ENCODE measurements at places on chromosomes 5 and 9.

- no peak for DNase-seq
Observed at GRCh38 chr9:138025417-138025816, 147.8 kb downstream of the CACNA1B start.

- DNase-seq = no peak
Observed at GRCh38 chr5:664343-664993, 28.7 kb downstream of the TPPP start.

- DNase-seq = no peak
Observed at GRCh38 chr5:133927300-133928180, 40.9 kb downstream of the C5orf15 start.

DNA sequence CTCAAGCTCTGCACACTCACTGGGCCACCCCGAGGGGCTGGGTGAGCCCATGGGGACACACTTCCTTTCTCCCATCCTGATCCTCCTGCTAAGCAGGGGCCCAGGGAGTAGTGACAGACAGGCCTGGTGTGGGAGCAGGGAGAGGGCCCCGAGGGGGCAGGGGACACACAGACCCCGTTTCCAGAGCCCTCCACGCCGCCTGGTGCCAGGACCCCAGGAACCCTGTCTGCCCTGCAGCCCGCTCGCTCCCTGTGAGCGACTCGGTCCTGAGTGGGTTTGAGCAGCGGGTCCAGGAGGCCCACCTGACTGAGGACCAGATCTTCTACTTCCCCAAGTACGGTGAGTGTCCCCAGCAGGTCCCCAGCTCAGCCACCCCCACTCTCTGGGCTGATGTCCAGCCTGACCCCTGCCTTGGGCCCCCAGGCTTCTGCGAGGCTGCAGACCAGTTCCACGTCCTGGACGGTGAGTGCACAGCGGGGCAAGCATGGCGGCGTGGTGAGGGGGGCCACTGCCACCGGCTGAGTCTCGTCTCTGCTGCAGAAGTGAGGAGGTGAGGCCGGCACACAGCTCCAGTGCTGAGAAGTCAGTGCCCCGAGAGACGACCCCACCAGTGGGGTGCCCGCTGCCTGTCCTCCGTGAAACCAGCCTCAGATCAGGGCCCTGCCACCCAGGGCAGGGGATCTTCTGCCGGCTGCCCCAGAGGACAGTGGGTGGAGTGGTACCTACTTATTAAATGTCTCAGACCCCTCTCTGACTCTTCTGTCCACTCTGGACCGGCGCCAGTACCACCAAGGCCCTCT, 1.4 kb downstream of the C8G start:
- DNase-seq = no peak

- no peak for DNase-seq
Observed at GRCh38 chr9:110095161-110095595, 112.8 kb downstream of the C9orf152 start.

DNA sequence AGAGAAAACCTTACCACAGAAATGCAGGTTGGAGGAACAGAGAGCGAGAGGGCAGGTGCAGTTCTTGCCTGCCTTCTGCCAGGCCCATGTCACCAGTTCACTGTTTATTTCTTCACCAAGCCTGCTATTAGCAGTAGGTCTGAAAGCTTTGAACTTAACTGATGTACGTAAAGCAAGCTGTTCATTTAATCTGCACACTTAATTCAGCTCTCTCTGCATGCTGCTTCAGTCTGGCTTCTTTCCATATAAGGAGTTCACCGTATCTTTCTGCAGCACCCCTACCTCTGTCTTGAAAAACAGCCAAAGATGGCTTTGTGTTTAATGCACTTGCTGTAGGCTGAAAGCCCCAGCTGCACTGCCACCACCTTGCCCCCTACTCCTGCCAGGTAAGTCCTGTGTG, 205.1 kb downstream of the RAB3C start:
- DNase-seq = no peak

DNA sequence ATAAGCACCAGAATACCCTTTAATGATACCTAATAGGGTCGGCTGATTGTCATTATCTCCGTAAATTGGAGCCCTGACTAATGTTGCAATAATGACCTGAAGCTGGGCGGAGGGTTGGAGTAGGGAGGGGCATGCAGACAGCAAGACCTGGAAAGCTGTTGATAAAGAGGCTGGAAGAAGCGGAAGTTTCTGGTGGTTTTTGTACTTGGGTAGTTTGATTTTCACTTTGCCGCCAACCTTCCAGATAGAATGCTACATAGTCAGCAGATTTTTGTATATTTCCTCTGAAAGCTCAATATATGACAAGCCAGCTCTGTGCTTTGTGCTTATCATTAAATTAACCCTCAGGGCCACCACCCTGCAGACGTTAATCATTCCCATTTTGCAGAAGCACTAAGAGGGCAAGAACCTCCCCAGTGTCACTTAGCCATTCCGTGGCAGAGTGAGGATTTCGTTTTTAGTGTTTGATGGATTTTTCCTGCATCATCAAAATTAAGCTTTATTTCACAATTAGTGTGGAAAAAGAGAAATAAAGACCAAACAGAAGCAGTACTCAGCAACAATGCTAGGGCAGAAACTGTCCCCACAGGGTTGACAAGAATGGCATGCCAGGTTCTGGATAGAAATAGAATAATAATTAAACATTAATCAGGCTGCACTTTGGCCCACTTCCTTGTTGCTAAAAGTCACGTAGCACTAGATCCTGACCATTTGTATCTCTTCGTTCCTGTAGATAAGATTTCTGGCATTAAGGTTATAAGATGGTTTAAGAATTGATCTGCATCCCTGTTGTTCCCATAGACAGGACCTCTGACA, 34.7 kb downstream of the DIRAS2 start:
- no peak for DNase-seq

DNA sequence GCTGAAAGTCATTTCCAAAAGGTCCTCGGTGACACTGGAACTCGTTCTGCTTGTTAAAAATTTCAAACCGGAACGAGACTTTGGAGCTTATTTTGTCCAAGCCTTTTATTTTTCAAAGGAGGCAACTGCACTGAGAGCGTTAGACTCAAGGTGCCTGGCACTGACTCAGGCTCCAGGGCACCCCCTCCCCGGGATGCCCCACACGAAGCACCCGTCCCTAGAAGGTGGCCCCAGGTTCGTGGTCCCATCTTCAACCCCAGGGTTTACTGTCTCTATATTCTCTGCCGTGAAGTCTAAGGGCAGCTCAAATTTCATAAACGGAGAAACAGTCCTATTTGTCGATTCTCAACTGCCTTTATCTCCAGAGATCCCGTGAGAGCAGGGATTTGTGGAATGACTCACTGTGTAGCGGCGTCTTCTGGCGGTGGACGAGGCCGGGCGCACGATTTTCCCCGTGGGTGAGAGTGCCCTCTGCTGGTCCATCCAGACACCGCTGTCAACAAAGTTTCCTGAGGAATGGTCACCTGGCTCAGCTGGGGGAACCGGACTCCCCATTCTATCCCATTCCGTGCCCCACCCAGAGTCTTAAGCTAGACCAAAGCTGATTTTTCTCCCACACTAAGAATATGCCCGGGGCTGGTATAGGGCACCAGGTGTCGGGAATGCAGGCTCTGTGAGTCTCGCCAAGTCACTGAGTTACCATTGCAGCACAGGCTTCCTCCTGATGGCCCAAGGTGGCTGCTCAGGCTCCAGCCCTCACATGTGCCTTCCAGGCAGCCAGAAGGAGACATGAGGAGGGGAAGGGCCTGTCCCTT, 27.1 kb upstream of the SLC6A19 start:
- DNase-seq = no peak

- DNase-seq = no peak
Observed at GRCh38 chr5:167797933-167798332, 493.5 kb upstream of the WWC1 start.

DNA sequence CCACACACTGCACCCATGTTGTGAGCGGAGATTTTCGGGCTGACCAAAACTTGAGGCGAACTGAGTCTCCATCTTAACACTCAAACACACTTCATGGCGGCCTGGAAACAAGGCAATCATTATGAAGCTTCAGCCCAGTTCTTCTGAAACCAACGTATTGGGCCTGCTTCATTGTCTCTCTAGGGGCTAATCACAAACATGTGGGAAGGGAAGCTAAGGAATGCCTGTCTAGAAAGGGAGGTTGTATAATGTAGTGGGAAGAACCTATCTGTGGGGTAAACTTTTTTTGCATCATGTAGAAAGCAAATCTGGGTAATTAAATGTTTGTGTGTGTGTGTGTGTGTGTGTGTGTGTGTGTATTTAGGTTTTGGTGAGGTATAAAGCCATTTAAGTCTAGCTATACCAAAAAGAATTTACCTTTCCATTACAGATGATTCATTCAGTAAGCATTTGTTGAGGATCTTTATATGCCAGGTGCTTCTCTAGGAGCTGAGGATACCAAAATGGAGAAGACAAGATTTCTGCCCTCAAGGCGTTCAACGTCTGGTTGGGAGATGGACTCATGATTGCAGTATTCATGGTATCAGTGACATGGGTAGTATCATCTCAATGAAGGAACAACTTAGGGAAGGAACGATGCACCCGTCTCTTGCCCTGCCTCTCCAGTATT, 29.4 kb downstream of the SLC1A3 start:
- DNase-seq = no peak

DNA sequence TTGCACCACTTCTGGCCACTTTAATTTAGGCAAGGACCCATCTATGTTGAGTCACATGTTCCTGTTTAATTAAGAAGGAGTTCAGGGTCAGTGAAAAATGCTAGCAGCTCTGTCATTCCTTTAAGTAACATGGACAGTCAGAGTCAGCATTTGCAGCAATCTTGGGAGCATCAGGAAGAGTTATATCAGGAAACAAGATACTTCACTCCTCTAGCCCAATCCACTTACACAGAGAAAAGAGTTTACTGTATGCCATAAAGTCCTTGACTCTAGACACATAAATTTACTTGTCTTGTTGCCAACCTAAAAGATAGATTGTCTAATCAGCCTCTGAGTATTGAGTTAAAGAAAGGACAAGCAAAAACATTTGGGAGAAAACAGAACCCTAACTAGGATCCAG, 266.7 kb downstream of the PJA2 start:
- DNase-seq = no peak

DNA sequence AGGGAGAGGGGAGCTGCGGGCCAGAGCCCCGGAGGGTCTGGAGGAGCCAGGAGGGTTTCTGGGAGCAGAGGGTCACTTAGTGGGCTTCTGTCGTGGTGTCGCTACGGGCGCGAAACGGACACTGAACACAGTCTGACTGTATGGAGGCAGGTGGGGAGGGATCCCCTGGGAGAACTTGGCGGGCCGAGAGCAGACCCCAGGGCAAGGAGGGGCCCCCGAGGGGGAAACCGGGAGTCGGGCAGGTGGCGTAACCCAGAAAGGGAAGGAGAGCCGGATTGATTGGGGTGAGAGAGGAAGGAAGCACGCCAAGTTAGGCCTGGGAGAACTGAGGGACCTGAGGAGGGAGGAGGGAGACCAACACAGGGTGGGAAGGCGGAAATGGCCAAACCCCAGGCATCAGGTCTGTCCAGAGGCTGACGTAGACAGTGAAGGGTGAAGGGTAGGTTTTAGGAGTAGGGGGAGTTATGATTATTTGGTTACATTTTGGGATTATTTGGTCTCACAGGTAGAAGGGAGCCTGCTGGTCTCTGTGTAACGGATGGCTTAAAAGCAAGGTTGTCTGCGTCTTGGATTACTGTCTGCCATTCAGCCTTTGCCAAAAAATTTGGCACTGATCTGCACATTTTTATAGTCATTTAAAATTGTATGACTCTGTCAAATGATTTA, 3.3 kb upstream of the MSMP start:
- peak; percentile 57 for DNase-seq

- DNase-seq = no peak
Observed at GRCh38 chr5:5533927-5534326, 111.5 kb downstream of the ICE1 start.

DNA sequence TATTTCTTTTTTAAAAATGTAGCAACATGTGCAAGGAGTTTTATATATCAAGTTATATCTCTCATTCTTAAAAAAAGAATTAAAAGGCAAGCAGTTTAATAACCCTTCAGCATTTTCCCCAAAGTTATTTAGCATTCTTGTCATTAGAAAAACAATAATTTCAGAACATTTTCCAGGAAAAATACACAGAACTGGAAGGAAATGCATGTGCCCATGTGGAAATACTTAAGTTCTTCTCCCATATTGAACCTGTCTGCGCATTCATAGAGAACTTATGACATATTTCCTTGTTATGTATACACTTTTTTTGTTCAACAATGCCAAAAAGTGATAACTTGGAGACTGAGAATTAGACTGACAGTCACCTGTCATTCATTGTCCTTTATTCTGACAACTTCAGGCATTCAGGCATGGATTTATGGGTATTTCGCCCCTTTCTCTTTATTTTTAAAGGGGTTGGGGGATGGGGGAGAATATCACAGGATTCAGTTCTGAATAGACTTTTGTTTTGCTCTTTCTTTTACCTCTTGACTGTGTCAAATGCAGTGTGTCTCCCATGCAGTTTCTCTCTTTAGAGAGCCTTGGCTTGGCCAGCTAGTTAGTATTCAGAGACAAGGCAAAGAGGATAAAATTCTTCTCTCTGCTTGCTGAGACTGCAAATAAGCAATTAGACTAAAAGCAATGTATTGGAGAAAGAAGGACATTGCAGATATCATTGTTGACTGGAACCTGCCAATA, 701.0 kb downstream of the NR2F1-AS1 start:
- no peak for DNase-seq

- DNase-seq = no peak
Observed at GRCh38 chr9:70873506-70873905, 247.9 kb downstream of the TRPM3 start.

DNA sequence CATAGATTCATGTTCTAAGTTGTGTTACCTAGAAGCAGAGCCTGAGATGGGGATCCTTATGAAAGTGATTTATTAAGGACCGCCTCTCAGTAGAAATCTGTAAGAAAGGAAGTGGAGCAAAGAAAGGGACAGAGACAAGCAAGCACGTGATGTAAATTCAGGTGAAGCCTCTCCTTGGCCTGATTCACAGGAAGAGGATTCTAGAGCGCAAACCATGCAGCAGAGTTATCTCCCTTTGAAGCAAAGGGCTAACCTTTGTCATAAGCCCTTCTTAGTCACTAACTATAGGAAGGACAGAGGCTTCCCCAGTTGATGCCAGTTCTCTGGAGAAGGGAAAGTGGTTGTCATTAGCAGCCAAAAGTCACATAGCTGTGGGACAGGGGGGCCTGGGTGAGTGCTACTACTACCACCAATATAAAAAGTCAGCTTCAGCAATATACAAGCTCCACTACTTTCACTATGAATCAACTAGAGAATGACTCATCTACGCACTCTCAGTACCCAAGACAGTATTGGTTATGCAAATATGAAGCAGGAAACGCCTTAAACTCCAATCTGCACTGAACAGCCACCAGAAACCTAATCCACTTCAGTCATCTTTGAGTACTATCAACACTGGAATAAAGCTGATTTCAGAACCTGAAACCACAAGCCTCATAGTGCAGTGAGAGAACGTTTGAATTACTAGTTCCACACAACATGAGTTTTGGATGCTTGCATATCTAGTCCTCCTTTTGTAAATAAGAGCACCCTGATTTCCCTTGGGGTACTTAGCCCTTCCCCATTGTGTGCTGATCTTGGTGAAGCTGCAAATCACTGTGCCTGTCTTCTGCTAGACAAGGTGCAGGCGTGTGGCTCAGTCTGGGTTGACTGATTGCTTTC, 162.7 kb downstream of the ZNF608 start:
- peak; percentile 95 for DNase-seq

- DNase-seq = no peak
Observed at GRCh38 chr9:2493529-2493928, 128.1 kb upstream of the VLDLR start.

GRCh38 chr9:106218854-106219253, 524.5 kb downstream of the TMEM38B start:
- no peak for DNase-seq

Data from NCI-H2029 treated with DMSO at 0.1 percent for 48 hours (cell line).